ENCODE measurements at places on chromosomes 12 and 14.

- no peak for DNase-seq
Measured at GRCh38 chr12:120903412-120904196, 554 bp downstream of the SPPL3 start.

DNA sequence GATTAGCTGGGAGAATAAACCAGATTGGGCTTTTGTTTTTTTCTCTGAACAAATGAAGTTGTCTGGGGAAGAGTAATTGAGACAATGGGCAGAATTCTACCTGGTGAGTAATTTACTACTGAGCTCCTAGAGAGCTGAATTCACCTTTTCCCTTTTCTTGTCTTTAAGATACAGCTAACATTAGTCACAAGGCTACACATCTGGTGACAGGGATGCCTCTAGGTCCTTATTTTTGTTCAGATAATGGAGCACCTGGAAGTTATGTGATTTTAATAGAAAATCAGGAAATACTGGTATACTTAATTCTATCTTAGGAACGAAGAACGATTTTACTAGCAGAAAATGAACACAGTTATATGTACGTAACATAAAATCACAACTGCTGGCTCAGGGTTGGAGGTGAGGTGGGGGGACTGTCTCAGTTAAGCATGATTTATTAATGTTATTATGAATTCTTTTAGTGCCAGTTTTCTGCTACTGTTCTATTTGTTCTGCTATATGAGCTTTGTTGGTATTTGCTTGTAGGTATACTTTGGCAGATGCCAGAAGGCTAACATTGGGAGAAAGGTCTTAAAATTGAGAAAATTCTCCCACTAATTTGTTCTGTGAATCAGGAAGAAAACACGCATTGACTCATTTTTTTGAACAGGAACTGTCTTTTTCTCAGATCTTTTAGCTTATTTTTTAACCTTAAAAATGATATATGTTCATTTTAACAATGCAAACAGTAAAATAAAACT is 482.7 kb upstream of the RGS6 start:
- no peak for DNase-seq

- DNase-seq: no peak
Measured at GRCh38 chr12:31631809-31632208, 27.7 kb upstream of the ETFBKMT start.

DNA sequence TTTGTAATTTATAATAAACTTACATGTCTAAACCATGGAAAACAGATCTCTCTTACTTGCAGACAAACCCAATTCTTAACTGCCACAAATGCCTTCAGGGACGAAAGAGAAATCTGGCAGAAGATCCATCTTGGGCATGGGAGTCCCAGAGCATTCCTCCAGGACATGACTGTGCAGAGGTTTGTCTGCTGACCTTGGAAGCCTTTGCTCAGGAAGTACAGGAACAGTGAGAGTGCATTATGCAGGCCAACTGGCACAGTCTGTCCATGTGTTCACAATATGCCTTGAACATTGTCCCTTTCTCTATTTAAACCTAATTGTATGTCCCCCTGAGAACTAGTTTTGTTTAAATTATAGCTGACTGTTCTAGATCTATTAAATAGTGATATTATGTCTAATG is 467.1 kb downstream of the ATP23 start:
- DNase-seq: no peak

- DNase-seq: no peak
Measured at GRCh38 chr12:39043424-39043822, 138.0 kb upstream of the CPNE8 start.

DNA sequence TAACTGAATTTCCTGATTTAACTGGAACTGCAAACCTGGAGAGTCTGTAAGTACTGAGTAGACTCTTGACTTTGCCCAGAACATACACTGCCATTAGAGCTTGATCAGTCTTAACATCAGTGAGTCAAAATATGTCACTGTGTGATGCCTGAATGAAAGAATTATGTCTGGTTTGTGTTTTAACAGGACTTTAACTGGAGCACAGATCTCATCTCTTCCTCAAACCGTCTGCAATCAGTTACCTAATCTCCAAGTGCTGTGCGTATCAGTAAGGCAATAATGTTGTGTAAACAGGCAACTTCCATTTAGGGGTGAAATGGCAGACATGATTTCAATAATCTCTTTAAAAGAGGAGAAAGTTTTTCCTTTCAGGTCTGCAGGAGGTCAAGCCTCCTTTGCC is 97.0 kb downstream of the ZFC3H1 start:
- DNase-seq: no peak
